ENCODE measurements at places on chromosomes 11 and 22. TPM values are rescaled to one million over a fixed set of nuclear protein-coding genes. Genes with fewer than 3 reads are reported as not detected.
A peak's percentile ranks its signal among the peaks of the same experiment; 100 is the strongest.

DNA sequence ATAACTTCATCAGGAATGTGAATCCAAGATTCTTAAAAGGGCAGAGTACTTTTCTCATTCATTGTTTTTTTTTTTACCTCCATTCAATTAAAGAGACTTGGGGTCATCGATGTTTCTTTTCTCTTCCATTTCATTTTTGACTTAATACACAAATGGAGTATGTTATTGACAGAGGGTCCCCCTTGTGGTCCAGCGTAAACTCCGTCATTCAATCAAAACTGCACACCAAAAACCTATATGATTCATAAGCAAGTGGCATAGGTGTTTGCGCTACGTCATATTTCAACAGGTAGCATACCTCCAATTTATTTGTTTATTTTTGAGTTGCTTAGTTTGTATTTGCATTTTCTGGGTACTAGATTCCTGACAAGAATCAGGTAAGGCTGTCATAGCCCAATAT, 12.7 kb upstream of the FOLH1 start:
- DNase-seq, result no peak

- no peak for DNase-seq
Measured at GRCh38 chr11:44658506-44658850, 68.3 kb upstream of the TSPAN18 start.

DNA sequence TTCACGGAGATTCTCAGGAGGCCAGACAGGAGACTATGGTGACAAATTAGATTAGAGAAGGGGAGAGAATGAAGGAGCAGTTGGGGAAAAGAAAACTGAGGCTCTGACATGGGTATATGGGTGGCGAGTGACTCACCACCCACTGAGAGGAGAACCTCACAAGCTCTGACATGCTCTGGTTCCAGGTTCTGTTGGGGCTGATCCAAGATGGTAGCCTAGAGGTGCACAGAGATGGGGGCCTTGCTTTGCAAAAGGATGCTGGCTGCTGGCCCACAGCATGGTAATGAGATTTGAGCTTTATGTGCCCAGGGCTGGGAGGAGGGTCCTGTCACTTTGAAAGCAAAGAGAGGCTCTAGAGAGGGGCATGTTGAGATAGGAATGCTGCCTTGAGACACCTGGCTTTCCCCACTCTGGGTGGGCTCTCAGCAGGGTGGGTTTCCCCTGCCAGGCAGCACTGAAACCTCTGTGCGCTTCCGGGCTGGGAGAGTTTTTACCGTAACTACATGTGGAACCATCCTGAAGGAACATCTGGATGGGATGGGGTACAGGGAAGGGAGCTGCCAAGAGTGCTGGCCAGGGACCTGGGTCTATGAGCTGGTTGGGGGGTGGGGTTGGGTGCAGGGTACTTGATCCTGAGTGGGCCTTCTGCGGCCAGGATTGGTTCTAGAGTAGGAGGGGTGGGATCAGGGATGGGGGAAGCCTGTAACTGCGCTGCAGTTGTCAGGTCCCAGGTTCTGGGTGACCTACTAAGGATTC, 1.2 kb upstream of the GRK2 start:
- peak; percentile 47 for DNase-seq

- DNase-seq, result no peak
Measured at GRCh38 chr11:113351068-113351450, 36.5 kb upstream of the ANKK1 start.

DNA sequence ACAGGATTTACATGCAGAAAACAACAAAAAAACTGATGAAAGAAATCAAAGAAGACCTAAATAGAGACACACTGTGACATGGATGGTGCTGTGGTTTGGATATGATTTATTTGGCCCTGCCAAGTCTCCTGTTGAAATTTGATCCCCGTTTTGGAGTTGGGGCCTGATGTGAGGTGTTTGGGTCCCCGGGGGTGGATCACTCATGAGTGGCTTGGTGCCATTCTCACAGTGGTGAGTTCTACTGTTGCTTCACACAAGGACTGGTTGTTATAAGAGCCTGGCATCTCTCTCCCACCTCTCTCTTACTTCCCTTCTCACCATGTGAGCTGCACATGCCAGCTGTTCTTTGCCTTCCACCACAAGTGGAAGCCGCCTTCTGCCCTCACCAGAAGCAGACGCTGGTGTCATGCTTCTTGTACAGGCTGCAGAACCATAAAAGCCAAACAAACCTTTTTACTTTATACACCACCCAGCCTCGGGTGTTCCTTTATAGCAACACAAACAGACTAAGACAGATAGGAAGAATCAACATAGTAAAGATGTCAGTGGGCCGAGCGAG, 7.8 kb upstream of the RTL6 start:
- DNase-seq, result no peak

PRR33 gene
- 0.75 TPM for total RNA-seq

GRCh38 chr11:12213883-12214282, 103.5 kb downstream of the MICAL2 start:
- no peak for DNase-seq

DNA sequence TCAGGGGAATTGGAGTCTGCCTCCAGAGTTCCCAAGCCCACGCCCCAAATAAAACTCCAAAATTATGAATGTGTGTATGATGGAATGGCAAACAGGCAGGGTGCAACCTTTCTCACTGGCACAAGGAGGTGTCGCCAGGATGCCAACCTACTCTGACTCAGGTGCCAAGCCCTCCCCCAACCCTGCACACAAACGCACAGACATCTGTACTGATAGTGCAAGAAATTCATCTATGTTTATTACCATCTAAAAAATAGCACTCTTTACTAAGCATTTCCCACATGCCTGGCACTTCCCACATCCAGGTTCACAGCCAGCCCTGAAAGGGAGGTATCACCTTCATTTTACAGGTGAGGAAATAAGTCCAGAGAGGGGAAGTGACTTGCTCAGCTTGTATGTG, 1.2 kb downstream of the PLA2G3 start:
- peak; percentile 19 for DNase-seq

DNA sequence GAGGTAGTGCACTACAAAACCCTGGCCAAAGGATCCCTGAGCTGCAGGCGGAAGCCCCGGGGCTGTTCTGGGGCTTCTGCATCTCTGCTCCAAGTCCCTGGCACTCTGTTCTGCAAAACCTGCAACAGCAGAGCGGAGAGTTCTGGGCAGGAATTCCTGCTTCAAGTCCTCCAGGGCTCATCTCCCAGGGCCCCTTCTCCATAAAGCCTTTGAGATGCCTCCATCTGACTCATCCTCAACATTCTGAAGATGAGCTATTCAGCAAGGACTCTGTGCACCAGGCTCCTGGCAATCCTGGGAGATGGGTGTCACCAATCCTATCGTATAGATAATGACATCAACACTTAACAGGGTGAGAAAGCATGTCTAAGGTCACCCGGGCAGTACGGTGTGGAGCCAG, 19.3 kb downstream of the SYN3 start:
- no peak for DNase-seq

DNA sequence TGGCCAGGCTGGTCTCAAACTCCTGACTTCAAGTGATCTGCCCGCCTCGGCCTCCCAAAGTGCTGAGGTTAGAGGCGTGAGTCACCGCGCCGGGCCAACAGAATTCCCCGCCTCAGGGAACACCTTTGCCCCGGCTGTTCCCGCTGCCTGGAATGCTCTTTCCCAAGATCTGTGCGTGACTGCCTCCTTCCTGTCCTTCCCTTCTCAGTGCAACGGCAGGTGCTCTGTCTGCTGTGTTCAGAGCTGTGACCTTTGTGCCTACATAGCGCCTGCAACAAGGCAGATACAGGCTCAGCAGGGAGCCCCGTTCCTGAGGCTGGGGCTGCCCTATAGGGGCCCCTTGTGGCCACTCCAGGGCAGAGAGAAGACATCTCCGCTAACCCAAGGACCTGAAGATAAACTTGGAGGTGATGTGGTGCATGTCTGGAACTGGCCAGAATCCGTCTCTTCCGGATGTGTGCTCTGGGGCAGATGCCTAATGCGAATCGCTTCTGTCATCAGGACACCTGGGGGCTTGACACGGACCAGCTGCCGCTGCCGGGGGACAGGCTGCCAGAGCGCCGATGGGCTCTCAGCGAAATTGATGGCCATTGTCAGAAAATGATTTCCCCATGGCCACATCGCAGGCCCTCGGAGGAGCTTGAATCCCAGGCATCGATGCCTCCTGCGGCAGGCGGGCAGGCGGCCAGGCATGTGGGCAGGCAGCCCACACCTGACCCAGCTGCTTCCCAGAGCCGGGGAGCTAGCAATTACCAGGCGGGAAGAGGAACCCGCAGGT, 43.5 kb upstream of the TCF20 start:
- no peak for DNase-seq

DNA sequence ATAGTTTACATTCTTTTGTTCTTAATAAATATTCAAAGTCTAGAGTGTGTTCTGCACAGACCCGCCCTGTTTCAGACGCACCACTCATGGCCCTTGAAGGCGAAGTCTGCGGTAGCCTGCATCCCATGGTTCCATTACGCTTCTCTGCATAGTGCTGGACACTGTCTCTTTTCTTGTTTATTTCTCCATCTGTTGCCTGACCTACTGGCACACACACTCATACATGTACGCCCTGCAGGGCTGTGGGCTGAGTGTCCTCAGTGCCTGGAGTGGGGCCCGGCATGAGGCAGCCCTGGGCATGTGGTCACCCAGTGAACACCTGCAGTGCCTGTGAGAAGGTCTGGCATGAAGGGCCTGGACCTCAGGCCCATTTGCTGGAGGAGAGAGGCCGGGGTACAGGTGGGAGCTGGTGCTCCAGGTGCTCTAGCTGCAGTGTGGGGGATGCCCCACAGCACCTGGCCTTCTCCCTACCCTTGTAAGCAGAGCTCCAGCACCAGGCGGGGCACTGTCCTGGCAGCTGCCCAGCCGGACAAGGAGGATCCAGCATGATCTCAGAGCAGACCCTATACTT, 404.1 kb downstream of the TBC1D22A start:
- peak; percentile 63 for DNase-seq

RFPL2 gene
- total RNA-seq, result not detected

CTSD gene
- 521 TPM for total RNA-seq

DNA sequence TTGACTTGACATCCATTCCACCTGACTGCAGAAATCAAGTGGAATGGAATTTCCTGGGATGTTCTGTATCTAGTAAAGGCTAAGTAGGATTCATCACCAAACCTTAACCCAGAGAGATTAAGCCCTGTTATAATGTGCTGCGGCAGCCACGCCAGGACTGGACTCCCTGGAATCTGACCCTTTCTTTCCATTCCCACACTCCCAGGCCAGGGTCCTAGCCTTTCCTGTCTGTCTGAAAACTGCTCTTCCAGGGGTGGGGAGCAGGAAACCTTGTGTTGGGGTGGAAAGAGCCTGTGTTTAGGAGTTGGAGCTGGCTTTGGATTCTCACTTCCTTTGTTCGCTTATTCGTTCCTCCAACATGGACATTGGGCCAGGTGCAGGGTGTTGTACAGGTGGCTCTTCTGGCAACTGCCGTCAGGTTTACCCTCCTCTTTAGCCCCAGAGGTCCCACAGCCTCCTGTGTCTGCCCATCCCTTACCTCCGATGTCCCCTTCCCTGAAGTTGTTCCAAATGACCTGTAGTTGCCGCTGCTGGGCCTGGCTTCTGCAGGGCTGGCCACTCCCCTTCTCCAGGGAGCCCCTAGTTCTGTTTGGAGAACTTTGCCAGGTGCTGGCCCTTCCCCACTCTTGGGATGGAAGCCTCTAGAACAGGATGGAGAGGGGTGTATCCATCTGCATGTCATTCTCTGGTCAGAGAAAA, 20.5 kb upstream of the PARVB start:
- no peak for DNase-seq

DNA sequence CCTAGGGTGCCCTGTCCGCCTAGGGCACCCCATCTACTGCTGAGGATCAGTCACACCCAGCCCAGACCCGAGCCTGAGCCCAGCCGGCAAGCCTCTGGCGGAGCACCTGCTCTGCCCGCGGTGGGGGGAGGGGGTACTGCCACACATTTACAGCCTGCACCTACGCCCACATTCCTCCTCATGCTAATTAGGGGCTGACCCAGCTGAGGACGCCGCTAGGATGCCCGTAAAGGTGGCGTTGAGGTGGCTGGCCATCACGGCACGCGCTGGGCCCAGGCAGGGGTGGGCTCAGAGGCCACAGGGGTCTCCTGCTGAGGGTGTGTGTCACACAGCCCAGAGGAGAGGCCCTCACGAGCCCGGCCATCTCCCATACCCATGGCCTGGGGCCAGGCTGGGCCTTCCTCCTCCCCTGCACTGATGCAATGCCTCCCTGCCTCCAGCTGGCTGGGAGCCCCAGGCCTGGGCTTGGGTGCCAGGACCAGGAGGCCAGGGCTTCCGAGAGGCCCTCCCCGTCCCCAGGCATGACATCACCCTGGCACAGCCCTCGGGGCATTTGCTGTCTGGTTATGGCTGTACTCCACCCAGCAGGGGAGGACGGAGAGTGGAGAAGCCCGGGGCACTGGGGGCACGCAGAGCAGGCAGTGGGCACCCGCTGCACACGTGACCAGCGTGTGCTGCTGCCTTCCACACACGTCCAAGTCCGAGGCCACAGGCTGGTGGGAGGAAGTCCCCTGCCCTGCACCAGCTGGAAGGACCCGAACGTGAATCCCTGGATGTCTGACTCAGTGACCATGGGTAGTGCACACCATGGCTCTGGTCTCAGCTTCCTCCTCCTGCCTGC, 12.7 kb downstream of the DUSP8 start:
- DNase-seq, result peak; percentile 92

DNA sequence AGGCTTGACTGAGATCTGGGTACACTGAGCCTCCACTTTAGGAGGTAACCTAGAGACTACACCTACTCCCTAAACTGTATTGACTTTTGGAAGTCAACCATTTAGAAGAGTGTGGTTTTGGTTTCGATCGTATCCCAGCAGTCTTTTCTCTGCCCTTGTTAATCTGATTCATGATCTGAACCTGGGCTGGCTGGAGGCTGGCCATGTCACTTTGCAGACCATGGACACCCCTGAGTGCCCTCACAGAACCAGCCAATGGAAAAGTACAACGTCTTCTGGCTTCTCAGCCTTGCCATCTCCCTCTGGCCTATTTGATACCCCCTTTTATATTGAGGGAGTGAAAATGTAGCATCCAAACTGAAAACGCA, 10.8 kb downstream of the EHF start:
- DNase-seq, result no peak

DNA sequence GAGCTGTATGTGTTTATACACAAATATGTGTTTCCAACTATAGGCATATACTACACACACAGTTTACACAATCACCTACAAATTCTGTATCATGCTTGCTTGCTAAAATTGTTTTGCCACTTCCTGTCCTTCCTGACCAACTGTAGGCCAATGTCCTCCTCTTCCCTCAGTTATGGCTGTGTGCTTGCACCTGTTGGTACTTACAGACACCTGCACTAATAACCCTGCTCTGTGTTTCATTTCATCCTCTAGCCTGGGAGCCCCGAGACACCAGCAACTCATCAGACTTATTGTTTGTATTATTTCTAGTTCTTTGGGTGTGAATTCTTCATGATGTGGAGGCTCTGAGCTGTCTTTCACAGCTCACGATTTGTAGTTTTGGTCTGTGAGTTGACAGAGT, 1.8 kb upstream of the NCF4 start:
- no peak for DNase-seq

- no peak for DNase-seq
Measured at GRCh38 chr22:19723232-19723982, at the start of gene GP1BB. Gene GP1BB (plus strand): TSS chr22:19723539. CDS start chr22:19723570, 31 bp downstream.

ZBTB44 gene
- total RNA-seq, result 37.0 TPM

All from cardiac septum (tissue), 1 donor.